ENCODE measurements at places on chromosomes 6 and 20.

GRCh38 chr6:88890860-88891845, 72.3 kb downstream of the RNGTT start:
- H3K27me3 ChIP-seq, result no peaks in the 10 kb centered on the region
- H3K4me1 ChIP-seq, result no peaks in the 10 kb centered on the region
- no peak overlapping the region for H3K27ac ChIP-seq
- peaks cover 23% of the 10 kb centered on the region for H3K36me3 ChIP-seq
- no peak overlapping the region for H3K4me3 ChIP-seq

DNA sequence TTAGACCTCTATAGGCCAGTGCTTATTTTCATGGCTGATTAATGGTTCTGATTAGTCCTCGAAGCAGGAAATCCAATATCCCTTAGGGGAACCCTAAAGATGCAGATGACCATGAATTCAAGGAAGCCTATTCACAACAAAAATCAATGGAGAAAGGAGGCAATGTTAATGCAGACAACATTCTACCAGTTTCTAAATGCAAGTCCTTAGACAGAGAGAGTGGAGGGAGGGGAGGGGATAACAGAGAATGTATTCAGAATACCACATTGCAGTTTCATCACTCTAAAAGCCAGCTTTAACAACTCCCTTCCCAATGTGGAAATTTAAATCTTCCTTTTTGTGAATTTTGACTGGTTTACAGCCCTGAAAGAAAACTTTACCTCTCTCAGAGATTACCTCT, 87.1 kb upstream of the POU3F2 start:
- DNase-seq, result no peak
- no peaks in the 10 kb centered on the region for H3K36me3 ChIP-seq
- no peaks in the 10 kb centered on the region for H3K4me1 ChIP-seq
- peaks cover 6% of the 10 kb centered on the region for H3K27me3 ChIP-seq
- H3K27ac ChIP-seq, result no peak overlapping the region

- H3K36me3 ChIP-seq, result no peaks in the 10 kb centered on the region
- peaks cover 13% of the 10 kb centered on the region for H3K27me3 ChIP-seq
- no peak overlapping the region for H3K27ac ChIP-seq
- no peak overlapping the region for H3K4me3 ChIP-seq
These were observed 25.1 kb downstream of the JAG1 start for GRCh38 chr20:10648651-10649050.

- H3K4me1 ChIP-seq, result peaks cover 30% of the 10 kb centered on the region
- H3K4me3 ChIP-seq, result no peak overlapping the region
- no peaks in the 10 kb centered on the region for H3K36me3 ChIP-seq
- H3K27me3 ChIP-seq, result peaks cover 11% of the 10 kb centered on the region
- no peak for DNase-seq
- peak overlapping the region; percentile 11 for H3K27ac ChIP-seq
These were observed 111.0 kb downstream of the RCAN2 start for GRCh38 chr6:46380152-46380807.

GRCh38 chr6:111600588-111601445, 4.9 kb downstream of the TRAF3IP2 start:
- H3K27ac ChIP-seq, result no peak overlapping the region
- H3K36me3 ChIP-seq, result peaks cover 23% of the 10 kb centered on the region
- H3K27me3 ChIP-seq, result no peaks in the 10 kb centered on the region
- peaks cover 27% of the 10 kb centered on the region for H3K4me1 ChIP-seq

- H3K27ac ChIP-seq, result no peak overlapping the region
- no peaks in the 10 kb centered on the region for H3K36me3 ChIP-seq
- DNase-seq, result no peak
- H3K4me3 ChIP-seq, result no peak overlapping the region
- peaks cover 6% of the 10 kb centered on the region for H3K27me3 ChIP-seq
- peaks cover 19% of the 10 kb centered on the region for H3K4me1 ChIP-seq
These were observed 52.0 kb downstream of the PRDM1 start for GRCh38 chr6:106138151-106138550.

- peaks cover 76% of the 10 kb centered on the region for H3K36me3 ChIP-seq
- H3K27me3 ChIP-seq, result no peaks in the 10 kb centered on the region
These were observed 43.0 kb upstream of the TRIM39 start for GRCh38 chr6:30283761-30284160.

DNA sequence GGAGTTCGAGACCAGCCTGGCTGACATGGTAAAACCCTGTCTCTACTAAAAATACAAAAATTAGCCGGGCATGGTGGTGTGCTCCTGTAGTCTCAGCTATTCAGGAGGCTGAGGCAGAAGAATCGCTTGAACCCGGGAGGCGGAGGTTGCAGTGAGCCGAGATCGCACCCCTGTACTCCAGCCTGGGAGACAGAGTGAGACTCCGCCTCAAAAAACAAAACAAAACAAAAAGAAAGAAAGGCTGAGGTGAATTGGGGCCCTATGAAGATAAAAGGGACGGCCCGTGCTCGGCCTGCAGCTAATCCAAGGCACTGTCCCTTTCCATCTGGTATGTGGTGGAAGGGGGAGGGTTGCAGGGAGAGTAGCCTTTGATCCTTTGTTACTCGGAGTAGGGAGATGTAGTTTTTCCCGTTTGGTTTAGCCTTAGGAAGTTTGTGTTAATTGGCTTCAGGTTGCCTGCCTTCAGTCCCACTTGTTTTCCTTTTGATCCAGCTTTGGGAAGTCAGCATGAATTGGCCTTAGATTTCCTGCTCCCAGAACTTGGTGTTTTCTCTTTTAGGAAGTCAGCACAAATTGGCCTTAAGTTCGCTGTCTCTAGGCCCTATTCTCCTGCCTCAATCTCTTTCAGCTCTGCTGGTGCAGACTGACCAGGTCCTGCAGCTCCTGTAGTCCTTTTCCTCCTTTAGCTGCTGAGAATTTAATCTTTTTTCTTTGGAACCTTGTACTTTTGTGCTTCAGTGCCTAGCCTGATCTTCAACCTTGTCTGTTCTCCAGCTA, 36.1 kb upstream of the PAQR8 start:
- H3K4me3 ChIP-seq, result no peak overlapping the region
- peaks cover 4% of the 10 kb centered on the region for H3K4me1 ChIP-seq
- no peak overlapping the region for H3K27ac ChIP-seq
- no peaks in the 10 kb centered on the region for H3K36me3 ChIP-seq
- no peaks in the 10 kb centered on the region for H3K27me3 ChIP-seq

- no peak overlapping the region for H3K27ac ChIP-seq
- no peak overlapping the region for H3K4me3 ChIP-seq
- DNase-seq, result no peak
- peaks cover 12% of the 10 kb centered on the region for H3K36me3 ChIP-seq
These were observed 8.3 kb downstream of the MDGA1 start for GRCh38 chr6:37689381-37689780.

GRCh38 chr20:6504826-6505225, 262.7 kb upstream of the BMP2 start:
- DNase-seq, result no peak
- no peaks in the 10 kb centered on the region for H3K36me3 ChIP-seq
- H3K27me3 ChIP-seq, result no peaks in the 10 kb centered on the region
- H3K27ac ChIP-seq, result no peak overlapping the region
- H3K4me3 ChIP-seq, result no peak overlapping the region

DNA sequence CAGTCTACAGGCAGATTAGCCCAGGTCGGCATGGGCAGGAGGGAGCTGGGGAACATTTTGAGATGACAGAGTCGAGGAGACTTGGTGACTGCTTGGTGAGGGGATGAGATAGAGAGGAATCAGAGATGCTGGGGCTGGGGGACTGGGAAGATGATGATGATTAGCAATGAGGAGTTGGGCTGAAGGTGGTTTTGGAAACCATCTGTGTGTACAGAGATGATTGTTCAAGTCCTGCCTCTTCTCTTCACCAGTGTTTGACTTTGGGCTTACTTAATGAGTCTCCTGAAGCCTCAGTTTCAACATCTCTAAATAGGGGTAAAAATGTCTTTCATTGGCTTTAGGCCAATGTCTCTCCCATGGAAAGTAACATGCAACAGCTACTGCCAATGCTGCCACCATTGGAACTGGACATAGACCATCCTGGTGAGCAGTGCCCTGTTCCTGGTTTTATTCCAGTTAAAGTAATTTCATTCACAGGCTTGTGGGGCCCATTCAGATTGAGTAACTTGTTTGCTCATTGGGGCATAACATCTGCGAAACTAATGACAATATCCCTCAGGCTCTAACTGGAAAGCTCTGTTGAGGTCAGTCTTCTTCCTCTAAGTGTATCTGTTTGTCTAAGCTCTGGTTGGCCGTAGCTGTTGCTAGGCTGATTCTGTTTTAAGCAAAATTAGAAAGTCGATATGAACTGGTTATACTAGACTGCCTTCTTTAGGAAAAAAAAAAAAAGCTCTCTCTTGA, 99.1 kb downstream of the ARMC2 start:
- H3K36me3 ChIP-seq, result no peaks in the 10 kb centered on the region
- H3K4me3 ChIP-seq, result no peak overlapping the region
- H3K4me1 ChIP-seq, result peaks cover 31% of the 10 kb centered on the region
- H3K27ac ChIP-seq, result no peak overlapping the region
- H3K27me3 ChIP-seq, result no peaks in the 10 kb centered on the region

- no peaks in the 10 kb centered on the region for H3K36me3 ChIP-seq
- no peak overlapping the region for H3K4me3 ChIP-seq
- H3K4me1 ChIP-seq, result no peaks in the 10 kb centered on the region
These were observed 2.1 kb downstream of the WFDC8 start for GRCh38 chr20:45576995-45577394.

- H3K36me3 ChIP-seq, result no peaks in the 10 kb centered on the region
- H3K4me1 ChIP-seq, result peaks cover 4% of the 10 kb centered on the region
- H3K27ac ChIP-seq, result no peak overlapping the region
- no peak overlapping the region for H3K4me3 ChIP-seq
- no peaks in the 10 kb centered on the region for H3K27me3 ChIP-seq
- no peak for DNase-seq
These were observed 177.6 kb upstream of the MAN1A1 start for GRCh38 chr6:119527231-119527578.

- H3K4me3 ChIP-seq, result no peak overlapping the region
- no peaks in the 10 kb centered on the region for H3K27me3 ChIP-seq
- no peak for DNase-seq
- H3K36me3 ChIP-seq, result no peaks in the 10 kb centered on the region
- H3K4me1 ChIP-seq, result no peaks in the 10 kb centered on the region
These were observed 656.2 kb downstream of the FRK start for GRCh38 chr6:115404446-115404845.

DNA sequence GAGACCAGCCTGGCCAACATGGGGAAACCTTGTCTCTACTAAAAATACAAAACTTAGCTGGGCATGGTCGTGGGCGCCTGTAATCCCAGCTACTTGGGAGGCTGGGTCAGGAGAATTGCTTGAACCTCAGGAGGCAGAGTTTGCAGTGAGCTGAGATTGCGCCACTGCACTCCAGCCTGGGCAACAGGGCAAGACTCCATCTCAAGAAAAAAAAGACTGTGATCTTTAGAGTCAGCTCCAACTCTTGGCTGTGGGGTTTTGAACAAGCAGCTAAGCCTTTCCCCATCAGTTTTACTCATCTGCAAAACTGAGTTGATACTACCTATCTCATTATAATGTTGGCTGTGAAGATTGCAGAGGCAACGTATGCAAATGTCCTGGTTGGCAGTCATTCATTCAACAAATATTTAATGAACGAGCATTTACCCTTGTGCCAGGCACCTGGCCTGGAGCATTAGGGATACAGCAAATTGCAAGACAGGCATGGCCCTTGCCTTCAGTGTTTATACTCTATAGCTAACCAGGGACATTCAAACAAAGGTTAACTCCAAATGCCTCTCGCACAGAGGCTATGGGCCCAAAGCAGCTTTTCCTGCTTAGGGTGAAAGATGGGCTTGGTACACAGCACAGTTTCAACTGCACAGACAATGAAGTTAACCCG, 37.8 kb downstream of the ILRUN start:
- H3K4me3 ChIP-seq, result no peak overlapping the region
- DNase-seq, result no peak
- peaks cover 3% of the 10 kb centered on the region for H3K36me3 ChIP-seq
- H3K27me3 ChIP-seq, result no peaks in the 10 kb centered on the region
- H3K4me1 ChIP-seq, result peaks cover 29% of the 10 kb centered on the region

GRCh38 chr6:138512609-138513008, 13.3 kb upstream of the NHSL1 start:
- DNase-seq, result no peak
- peaks cover under 1% of the 10 kb centered on the region for H3K36me3 ChIP-seq
- peaks cover 5% of the 10 kb centered on the region for H3K27me3 ChIP-seq
- H3K4me3 ChIP-seq, result no peak overlapping the region
- peaks cover 5% of the 10 kb centered on the region for H3K4me1 ChIP-seq
- H3K27ac ChIP-seq, result no peak overlapping the region

DNA sequence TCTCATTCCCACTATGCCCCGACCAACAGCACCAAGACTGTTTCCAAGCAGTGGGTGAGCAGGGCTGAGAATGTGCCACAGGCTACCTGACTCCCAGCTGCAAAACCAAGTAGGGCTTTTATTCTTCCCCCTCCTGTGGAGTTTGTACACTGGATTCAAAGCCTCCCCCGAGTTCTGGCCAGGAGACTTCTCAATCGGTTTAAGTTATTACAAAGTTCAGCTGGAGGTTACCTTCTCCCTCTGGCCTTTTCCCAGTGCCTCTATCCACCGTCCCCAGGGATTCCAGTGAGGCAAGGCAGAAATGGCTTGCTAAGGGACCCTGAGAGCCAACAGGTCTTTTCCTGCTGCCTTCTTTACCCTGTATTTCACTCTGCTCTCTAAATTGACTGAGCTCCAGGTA, 217.0 kb downstream of the ADGRG6 start:
- no peaks in the 10 kb centered on the region for H3K36me3 ChIP-seq
- DNase-seq, result no peak

GRCh38 chr20:7003598-7003997, 236.1 kb downstream of the BMP2 start:
- no peaks in the 10 kb centered on the region for H3K36me3 ChIP-seq
- no peak overlapping the region for H3K4me3 ChIP-seq
- no peak overlapping the region for H3K27ac ChIP-seq
- no peak for DNase-seq
- no peaks in the 10 kb centered on the region for H3K27me3 ChIP-seq

GRCh38 chr6:2990248-2990931, 9.3 kb upstream of the NQO2 start:
- no peaks in the 10 kb centered on the region for H3K36me3 ChIP-seq
- H3K27me3 ChIP-seq, result no peaks in the 10 kb centered on the region
- peak overlapping the region; percentile 97 for H3K27ac ChIP-seq
- peak overlapping the region; percentile 93 for H3K4me3 ChIP-seq
- DNase-seq, result no peak

GRCh38 chr6:150622941-150623874, 23.5 kb downstream of the PLEKHG1 start:
- peak overlapping the region; percentile 37 for H3K4me3 ChIP-seq
- peak overlapping the region; percentile 96 for H3K27ac ChIP-seq
- DNase-seq, result peak; percentile 79
- H3K36me3 ChIP-seq, result peaks cover 28% of the 10 kb centered on the region

GRCh38 chr20:49831022-49831769, 18.6 kb downstream of the SLC9A8 start:
- peaks cover 46% of the 10 kb centered on the region for H3K36me3 ChIP-seq
- peaks cover 14% of the 10 kb centered on the region for H3K4me1 ChIP-seq
- no peaks in the 10 kb centered on the region for H3K27me3 ChIP-seq
- H3K27ac ChIP-seq, result peak overlapping the region; percentile 82
- no peak for DNase-seq

DNA sequence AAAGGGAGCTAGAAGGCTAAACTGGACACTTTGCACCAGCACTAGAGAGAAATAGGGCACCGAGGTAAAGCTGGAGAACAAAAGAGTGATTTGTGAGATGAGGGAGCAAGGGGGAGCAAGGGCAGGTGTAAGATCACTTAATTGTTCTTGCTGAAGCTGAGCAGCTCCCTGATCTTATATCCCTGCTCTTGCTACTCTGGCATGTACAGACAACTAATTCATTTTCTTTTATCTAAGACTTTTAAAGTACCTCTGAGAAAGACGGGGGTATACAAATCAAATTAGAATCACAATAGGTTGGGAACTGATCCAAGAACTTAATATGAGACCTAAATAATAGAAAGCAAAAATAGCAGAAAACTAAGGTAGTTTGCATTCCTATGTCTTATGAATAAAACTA, 381.7 kb upstream of the POU3F2 start:
- no peaks in the 10 kb centered on the region for H3K36me3 ChIP-seq
- H3K4me1 ChIP-seq, result no peaks in the 10 kb centered on the region
- no peak overlapping the region for H3K4me3 ChIP-seq
- H3K27ac ChIP-seq, result no peak overlapping the region
- DNase-seq, result no peak

Measured in stimulated activated naive B cell treated with anti-CD40 and anti-IgM and Interleukin-4, amounts not matched to agents 10 μg/mL and 1 μg/mL and 100 μg/mL, for 72 hours (primary cell).